ENCODE measurements at places on chromosomes 5 and 9. TPM values are rescaled to one million over a fixed set of nuclear protein-coding genes. Genes with fewer than 3 reads are reported as not detected.

SEMA5A gene
- 1.3 TPM for total RNA-seq

ARHGEF39 gene
- 0.13 TPM for total RNA-seq

TAF11L10 gene
- not detected for total RNA-seq

RIGI gene
- total RNA-seq, result 2.9 TPM

PITX1 gene
- 87.7 TPM for total RNA-seq

RLN1 gene
- total RNA-seq, result 0.26 TPM

PCDHGA2 gene
- total RNA-seq, result 0.26 TPM

Measured in bronchial epithelial cell (primary cell).